Cardiac fibroblast (primary cell): ENCODE measurements at places on chromosomes 13 and 19.

GRCh38 chr13:80144493-80144892 is 196.4 kb downstream of the SPRY2 start:
- no peak for DNase-seq

DNA sequence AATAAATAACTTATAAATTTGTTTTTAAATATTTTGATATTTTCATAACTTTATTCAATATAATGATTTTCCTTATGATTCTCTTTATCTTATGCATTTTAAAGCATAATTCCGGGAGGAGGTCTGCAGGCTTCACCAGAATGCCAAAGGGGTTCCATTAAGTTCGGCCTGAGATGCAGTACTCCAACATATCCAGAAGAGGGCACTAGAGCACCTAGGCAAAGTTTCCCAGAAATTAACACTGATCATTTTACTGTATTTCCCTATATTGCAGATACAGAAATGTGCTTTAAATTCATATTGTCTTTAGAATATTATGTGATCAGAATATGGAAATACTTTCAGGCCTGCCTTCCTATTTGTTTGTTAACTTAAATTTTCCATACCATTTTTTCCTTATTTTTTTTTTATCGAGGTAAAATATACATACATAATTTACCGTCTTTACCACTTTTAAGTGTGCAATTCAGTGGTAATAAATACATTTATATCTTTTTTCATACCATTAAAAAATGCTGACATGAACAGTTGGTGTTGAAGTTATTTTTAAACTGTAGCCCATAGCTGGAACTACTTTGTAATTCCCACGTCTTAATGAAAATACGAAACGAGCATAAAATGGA is 58.9 kb upstream of the TM9SF2 start:
- DNase-seq, result peak; percentile 74

- no peak for DNase-seq
Observed at GRCh38 chr19:1901940-1902404, 3.2 kb upstream of the ADAT3 start.

DNA sequence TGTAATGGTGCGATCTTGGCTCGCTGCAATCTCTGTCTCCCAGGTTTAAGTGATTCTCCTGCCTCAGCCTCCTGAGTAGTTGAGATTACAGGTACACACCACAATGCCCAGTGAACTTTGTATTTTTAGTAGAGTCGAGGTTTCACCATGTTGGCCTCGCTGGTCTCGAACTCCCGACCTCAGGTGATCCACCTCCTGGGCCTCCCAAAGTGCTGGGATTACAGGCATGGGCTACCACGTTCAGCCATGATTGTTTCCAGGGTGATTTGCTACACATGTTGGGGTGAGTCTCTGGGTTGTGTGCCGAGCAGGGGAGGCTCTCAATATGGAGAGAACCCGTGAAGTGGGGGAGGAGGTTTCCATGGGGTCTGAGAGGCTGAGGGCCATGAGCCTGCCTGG is 24.8 kb upstream of the CEACAM21 start:
- no peak for DNase-seq

GRCh38 chr19:42420055-42420544 is 7.1 kb downstream of the LIPE start:
- DNase-seq, result peak; percentile 52

DNA sequence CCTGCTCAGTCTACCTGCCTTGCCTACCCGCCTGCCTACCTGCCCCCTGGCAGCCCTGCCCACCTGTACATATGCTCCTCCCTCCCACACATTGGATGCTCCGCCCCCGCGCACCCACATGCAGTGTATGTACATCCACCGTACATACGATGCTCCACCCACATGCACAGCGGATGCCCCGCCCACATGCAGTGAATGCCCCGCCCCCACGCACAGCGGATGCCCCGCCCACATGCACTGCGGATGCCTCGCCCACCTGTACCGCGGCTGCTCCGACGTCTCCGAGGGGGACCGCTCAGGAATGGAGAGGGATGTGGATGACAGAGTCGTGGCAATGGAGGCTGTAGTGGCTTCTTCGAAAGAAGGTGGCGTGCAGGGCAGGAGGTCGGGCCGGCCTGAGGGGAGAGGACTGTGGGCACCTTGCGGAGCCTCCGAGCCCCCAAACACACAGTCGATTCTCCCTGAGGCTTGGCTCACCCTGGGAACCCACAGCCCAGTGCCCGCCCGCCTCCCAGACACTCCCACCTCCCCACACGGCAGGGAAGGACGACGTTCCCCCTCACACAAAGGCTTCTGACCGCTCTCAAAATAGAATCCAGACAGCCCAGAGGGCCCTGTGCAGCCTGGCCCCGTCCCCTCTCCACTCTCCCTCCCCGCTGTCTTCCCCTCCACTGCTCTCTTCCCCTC is 16.5 kb upstream of the CACTIN start:
- DNase-seq, result no peak

GRCh38 chr13:110493613-110494012 is 67.9 kb downstream of the RAB20 start:
- DNase-seq, result no peak

- DNase-seq, result no peak
Observed at GRCh38 chr19:46449228-46449627, 20.5 kb upstream of the PNMA8C start.

DNA sequence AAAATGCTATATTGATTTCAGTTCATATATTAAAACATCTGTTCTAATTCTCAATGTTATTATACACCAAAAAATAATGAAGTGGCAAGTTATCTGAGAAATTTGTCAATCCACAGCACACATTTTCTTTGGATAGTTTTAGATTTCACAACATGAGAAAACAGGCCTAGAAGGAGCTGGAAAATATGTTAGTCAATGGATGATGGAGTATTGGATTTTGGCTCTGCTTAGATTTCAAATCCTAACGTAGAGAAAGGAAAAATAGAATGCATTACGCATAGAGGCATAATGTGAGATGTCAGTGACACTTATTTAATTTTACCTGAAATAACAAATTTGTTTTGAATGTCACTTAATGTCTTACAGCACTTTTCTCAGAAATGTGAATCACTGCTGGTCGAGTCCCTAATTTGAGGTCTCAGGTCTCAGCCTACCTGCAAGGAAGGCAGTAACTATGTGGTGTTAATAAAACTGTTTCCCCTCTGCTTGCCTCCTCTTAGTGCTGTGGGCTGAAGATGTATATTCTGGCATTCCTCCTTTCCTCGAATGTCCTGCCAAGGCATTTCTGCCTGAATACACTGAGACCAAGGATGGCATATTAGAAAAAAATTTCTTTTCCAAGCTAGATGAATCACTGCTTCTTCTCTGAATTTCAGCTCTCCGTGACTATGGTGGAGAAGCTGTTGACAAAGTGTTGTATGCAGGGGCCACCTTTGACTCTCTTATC is 232.4 kb downstream of the POSTN start:
- DNase-seq, result no peak

DNA sequence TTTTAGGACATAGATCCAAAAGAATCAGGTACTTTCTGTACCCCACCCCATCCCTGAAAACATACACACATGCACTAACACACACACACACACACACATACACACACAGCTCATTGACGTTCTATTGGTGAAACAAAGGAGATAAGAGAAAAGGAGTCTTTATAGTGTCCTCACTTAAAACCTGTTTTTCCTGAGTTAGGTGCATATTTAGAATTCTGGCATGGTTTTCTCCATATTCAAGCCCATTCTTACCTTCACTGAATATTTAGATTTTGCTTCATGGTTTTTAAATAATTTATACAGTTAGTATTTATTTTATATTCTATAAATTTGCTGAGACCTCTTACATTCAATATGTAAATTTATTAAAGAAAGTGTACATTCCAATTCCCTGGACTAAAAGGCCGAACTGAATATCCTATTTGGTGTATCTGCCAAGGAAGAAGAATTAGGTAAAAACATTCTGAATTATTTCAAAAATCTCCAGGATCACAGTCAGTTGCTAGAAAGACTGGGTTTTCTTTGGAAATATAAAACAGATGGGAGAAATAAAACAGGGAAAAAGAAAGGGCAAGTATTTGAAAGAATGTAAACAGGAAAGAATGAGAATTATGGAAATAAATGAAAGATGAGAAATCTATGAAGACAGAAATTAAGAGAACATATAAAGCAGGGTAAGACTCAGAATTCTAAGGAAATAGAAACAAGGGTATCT is 556.2 kb downstream of the KCTD12 start:
- DNase-seq, result no peak

DNA sequence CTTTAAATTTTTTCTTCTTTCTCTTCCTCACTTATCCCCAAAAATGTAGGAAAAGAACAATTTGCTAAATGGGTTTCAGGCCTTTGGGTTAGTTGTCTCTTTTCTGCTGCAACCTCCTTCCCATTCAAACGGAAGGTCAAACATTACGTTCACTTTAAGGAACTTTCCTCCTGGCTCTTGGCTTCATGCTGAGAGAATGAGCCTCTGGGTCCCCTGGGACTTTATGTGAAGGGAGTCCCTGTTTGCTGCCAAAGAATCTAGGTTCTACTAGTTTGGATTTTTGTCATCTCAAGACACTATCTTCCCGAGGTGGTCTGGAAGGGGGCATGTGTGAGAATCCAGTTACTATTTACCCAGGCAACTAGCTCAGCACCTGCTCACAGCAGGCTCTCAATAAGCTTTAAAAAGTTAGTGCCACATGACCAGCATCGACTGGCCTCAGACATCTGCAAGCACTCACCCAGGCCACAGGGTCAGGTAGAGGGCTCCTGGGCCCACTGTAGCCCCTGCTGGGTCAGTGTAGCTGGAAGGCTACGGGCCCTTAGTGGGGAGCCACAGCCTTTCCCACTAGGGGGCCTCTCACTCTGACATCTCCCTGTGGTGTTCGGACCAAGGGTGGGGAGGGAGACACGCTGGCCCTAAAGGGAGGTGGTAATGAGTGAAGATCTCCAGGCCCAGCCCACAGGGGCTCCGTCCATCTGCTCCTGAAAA is 40.5 kb downstream of the FAM124A start:
- DNase-seq, result peak; percentile 60

GRCh38 chr19:45471111-45471930 is 3.5 kb downstream of the FOSB start:
- peak; percentile 57 for DNase-seq

- peak; percentile 23 for DNase-seq
Observed at GRCh38 chr13:102597029-102597961, 509 bp downstream of the TPP2 start.

DNA sequence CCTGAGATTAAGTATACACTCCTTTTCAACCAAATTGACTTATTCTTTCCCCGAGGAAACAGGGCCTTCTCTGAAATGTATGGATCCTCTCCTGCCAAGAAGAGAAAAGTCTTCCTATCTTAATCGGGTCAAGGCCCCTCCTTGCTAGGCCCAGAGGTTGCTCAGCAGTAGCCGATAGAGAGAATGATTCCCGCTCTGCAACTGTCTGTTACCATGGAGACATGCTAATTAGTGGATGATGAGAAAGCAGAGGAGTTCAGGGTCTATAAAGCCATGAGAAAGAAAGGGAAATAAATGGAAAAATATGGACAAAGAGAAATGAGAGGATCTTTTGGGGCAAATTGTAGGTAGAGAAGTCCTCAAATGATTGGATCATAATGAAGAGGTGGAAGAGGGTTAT is 103.5 kb downstream of the POU4F1 start:
- DNase-seq, result no peak

DNA sequence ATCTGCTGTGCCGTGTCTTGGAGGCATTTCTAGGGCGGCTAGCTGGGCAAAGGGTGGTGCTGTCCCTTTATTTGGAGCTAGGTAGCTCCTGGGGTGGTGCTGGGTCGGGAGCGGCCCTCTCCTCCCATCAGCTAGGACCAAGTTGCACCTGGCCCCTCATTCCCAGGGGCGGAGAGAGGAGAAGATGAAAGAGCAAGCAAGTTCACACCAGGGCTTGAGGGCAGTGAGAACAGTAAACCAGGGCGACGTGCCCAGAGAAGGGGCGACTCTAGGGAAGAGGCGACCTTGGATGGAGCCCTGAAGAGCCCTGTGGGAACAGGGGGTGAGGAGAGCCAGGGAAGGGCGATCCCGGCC is 17.0 kb upstream of the KCNN1 start:
- DNase-seq, result no peak

- peak; percentile 87 for DNase-seq
Observed at GRCh38 chr13:110294146-110294545, 12.8 kb downstream of the COL4A1 start.

DNA sequence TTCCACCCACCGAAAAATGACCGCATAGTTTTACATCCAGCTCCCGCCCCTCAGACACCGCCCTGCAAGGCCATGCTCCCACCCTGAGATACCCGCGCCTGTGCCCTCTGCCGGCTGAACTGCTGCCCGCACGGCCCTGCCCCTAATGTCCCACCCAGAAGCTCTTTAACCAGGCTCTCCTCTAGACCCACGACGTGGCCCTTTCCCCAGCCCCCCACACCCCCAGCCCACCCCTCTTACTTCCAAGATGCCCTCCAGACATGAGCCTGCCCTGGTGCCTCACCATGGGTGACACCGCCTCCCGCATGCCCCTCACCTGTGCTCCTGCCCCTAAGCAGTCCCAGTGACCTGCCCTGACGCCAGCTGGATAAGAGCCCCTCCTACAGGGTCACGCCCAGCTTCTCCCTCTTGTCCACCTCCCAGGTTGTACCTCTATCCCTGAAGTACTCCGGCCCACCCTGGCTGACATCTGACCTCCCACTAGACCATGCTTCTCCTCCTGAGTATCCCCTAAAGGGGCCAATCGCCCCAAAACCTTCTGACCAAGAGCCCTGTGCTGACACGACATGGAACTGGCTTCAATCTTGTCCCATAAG is 51.2 kb downstream of the COLGALT1 start:
- no peak for DNase-seq

- no peak for DNase-seq
Observed at GRCh38 chr19:47036097-47036651, 12.2 kb downstream of the TMEM160 start.

DNA sequence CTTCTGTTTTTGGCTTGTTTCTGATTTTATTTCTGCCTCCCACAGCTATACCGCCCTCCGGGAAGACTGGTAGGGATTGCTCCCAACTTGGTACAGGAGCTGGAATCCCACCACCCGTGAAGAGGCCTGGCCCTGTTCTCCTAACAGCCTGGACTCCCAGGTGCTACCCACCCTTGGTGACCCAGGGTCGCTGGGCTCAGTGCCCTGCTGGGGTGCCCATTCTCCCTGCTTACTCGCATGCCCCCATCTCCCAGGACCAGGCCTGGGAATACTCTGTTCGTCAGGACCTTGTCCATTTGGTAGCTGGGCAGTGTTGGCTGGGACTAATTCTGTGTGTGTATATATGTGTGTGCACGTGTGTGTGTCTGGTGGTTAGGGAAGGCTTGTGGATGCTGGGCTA is 41.0 kb upstream of the TMTC4 start:
- no peak for DNase-seq

DNA sequence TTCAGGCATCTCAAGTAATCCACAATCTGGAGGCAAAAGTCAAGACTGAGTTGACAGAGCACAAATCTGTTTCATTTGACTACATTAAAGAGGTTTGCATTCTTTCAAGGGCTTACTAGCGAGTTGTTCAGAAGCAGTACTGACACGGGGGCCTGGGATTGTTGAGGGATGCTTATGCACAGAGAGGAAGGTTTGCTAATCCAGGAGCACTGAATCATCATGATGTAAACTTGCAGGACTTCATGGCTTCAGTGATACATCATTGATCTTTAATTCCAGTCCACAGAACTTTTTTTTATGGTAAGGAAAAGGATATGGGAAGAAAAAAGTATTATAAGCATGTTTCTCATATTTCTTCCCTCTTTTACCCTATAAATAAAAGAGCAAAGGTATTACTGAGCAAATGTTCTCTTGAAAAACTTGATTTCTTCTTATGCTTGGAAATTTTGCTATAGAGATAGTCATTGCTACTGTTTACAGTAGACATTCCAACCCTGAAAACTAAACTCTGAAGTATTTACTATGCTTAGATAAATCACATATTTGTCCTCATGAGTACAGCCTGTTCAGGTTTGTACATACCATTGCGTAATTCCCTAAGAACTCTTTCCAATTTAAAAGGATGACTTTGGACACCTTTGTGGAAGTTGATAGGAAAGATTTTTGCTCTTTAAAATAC is 65.8 kb upstream of the KPNA3 start:
- DNase-seq, result peak; percentile 85

- DNase-seq, result no peak
Observed at GRCh38 chr13:64680739-64681138, 2549.4 kb downstream of the PCDH9 start.
